Activated CD8-positive, alpha-beta memory T cell treated with anti-CD3 and anti-CD28 coated beads, Interleukin-2, amount 50 U/mL, for 48 hours (primary cell): ENCODE measurements at places on chromosomes 12 and 14.
A peak's percentile ranks its signal among the peaks of the same experiment; 100 is the strongest.

DNA sequence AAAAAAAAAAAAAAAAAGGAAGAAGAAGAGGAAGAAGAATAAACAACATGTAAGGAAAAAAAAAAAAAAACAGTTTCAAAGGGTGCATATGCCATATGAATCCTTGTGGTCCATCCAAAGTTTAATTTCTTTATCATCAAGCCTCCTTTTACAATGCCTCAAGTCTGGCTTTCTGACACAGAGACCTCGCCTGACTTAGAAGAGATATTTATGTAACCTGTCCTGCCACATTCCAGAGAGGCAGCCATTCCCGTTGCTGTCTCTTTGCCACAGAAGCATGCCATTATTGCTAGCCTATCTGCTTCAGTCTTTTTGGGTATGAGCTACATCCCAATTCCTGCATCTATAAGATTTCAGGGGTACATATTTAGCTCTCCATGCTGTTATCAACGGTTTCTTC lies 596.7 kb upstream of the ATP2B1 start:
- no peak for DNase-seq

DNA sequence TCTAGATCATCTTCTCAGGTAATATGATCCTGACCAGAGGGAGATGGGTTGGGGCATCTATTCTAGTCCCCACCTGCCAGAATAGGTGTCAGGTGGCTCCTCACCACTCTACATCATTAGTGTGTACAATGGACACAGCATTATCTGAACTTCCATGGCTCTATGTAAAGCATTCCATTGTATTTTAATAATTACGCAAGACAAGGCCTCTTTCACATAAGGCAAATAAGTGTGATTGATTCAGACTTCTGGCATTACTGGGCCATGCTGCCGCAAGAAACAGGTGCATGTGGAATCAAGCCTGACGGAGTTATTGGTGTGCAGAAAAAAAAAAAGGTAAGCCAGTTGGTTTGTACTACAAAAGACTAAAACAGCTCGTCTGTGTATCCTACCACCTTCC lies 3.1 kb upstream of the DDHD1 start:
- DNase-seq: no peak

DNA sequence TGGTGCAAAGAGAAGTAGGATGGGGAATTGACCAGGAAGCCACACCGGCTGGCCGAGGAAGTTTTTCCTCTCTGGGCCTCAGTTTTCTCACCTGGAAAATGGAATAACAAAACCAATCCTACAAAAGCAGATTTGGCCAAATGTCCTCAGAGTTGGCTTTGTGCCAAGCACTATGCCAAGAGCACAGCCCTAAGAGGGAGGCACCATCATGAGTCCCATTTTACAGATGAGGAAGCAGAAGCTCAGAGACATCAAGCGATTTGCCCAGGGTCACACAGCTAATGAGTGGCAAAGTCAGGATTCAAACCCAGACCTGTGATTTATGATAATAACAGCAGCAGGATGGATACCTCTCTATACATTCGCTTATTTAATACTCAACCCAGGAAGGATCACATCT lies 27.3 kb downstream of the RASAL1 start:
- no peak for DNase-seq

- no peak for DNase-seq
These were observed 52.0 kb downstream of the SLC38A4 start for GRCh38 chr12:46773586-46774321.

DNA sequence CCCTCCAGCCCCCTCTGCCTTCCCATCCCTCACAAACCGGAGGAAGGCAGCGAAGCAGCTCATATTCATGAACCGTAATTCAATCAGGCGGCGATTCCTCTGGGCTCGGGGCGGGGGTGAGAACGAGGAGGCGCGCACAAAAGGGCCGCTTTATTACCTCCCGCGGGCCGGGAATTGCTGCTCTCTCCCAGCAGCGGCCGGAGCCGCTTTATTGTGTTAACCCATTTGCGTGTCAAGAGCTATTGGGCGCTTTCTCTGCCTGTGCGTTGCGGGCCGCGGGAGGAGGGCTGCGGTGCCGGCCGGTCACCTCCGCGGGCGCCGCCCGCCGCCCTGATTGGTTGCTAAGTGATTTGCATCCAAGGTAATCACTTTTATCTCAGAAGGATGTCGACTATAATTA lies 4.8 kb downstream of the FAM222A start:
- no peak for DNase-seq

GRCh38 chr14:105527826-105528585 lies 1.6 kb downstream of the TMEM121 start:
- DNase-seq: peak; percentile 91

DNA sequence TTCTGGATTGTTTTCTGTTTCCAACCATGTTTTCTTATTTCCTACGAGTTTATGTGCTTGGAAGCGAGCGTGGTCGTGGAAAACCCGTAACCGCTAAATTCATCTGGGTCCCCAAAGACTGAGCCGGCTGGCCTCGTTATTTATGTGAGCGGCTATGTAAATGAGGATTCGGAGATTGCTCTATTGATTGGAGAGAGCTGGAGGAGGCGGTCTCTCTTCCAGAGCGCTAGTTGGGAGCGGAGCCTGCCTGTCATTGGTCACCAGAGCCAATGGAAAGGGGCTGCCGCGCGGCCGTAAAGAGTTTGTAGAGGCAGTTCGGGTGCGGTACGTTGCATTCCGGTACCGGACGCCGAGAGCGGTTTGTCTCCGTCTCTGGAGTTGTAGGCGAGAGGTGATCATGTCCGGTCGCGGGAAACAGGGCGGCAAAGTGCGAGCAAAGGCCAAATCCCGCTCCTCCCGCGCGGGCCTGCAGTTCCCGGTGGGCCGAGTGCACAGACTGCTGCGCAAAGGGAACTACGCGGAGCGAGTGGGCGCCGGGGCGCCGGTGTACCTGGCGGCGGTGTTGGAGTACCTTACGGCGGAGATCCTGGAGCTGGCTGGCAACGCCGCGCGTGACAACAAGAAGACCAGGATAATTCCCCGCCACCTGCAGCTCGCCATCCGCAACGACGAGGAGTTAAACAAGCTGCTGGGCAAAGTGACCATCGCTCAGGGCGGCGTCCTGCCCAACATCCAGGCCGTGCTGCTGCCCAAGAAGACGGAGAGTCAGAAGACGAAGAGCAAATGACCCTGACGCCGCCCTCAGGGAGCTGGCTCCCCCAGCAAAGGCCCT lies 29.0 kb downstream of the WBP11 start:
- DNase-seq: peak; percentile 90

DNA sequence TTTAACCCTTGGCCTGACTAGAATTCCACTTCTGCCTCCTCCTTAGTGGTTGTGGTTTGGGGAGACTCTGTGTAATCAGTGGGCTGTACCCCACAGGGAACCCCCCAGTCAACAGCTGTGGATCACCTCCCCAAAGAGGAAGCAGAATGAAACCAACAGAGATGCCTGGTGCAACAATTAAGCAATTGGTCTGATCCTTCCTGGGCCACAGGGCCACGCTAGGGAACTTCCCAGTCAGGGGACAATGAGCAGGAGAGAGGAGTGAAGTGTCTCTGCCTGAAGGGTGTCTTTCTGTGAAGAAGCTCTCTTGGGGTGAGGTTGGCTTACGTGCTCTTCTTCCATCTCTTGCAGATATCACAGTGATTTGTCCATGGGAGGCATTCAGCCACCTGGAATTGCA lies 8.2 kb downstream of the PDE6H start:
- no peak for DNase-seq

DNA sequence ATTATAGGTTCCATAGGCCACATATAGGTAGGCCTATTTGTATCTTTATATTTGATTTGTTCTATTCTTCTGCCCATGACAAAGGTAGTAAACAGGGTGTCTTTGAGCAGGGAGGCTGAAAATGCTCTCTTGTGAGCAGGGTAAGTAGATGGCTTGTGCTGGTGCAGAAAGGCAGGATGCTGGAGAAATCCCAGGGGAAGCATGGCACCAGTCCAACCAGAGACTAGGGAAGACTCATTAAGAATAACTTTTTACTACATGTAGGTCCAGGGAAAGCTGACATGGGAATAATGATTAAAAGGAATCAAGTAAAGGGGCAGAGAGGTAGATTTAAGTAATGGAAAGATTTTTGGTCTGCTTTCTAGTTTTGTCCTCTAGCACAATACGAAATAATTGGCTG lies 245.0 kb downstream of the RGS6 start:
- DNase-seq: no peak

- DNase-seq: peak; percentile 94
These were observed at the start of gene RASAL1 for GRCh38 chr12:113135178-113136127. TSS of gene RASAL1 (minus strand) at chr12:113135761. CDS start at chr12:113135462, 299 bp downstream.

DNA sequence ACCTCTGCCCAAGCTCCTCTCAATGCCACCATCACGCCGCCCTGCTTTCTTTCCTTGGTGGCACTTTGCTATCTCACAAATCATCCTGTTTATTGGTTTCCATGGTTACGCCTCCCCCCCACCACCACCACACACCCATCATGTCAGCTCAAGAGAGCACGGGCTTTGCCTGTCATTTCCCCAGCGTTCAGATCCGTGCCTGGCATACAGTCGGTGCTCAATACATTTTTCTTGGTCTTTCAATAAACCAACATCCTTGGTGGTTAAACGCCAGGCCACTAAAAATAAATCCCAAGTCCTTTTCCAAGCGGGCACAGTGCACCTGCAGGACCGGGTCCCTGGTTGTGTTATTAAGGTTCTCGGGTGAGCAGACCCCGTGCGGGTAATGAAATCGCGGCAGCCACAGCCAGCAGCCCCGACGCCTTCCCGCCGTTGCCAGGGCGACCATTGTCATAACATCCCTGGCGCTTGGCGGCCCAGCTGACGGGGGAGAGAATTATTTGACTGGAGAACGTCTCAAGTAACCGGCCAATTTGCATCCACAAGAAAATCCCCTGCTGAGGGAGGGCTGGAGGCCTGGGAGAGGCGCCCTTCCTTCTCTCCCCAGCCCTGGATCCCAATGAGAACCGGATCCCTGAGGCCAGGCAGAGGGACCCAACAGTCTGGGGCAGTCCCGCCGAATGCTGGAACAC lies 92.9 kb downstream of the KSR2 start:
- peak; percentile 61 for DNase-seq

DNA sequence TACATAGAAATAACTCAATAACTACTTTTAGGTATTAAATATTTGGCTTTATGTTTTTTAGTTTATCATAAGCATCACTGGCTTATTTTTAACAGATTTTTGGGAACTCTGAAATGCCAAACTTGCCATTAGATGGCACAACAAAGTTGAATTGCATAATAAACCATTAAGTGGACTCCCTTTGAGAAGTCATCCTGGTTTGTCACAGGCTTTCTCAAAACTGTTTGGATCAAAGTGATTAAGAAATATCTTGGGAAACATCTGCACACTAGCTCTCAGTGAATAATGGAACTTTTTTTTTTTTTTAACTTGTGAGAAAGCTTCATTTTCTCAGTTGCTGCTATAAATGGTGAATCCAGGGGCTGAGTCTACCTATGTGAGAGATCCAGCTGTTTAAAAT lies 4.3 kb downstream of the SLC16A7 start:
- no peak for DNase-seq

- peak; percentile 97 for DNase-seq
These were observed 498 bp upstream of the RHOF start for GRCh38 chr12:121793838-121794533.

- DNase-seq: no peak
These were observed 7.6 kb downstream of the CEP170B start for GRCh38 chr14:104872469-104873341.

DNA sequence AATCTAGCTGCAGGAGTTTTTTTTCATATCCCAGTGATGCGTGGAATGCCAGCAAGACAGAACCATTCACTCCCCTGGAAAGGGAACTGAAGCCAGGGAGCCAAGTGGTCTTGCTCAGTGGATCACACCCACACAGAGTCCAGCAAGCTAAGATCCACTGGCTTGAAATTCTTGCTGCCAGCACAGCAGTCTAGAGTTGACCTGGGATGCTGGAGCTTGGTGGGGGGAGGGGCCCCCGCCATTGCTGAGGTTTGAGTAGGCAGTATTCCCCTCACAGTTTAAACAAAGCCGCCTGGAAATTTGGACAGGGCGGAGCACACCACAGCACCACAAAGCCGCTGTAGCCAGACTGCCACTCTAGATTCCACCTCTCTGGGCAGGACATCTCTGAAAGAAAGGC lies 86.9 kb upstream of the STXBP6 start:
- DNase-seq: no peak

DNA sequence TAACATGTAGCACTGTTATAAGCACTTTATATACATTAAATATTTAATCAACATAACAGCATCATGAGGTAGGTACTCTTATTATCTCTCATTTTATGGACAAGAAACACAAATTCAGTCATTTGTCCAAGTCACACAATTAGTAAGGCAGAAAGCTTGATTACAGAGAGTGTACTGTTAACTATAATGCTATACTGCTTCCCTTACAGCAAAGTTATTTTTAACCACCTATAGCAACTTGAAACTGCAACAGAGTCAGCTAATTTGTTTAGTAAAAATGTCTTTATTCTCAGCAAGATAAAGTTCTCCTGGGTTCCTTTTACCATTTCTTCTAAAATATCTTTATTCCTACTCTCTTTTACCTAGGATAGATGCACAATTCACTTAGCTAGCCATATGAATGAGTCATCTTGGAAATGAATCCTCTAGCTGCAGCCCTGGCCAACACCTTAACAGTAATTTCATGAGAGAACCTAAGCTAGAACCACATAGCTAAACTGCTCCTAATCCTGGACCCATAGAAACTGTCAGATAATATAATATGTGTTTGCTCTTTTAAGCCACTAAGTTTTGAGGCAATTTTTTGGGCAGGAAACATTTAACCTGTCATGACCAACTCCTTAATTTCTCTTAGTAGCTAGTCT lies 90.2 kb upstream of the HECTD1 start:
- DNase-seq: no peak

DNA sequence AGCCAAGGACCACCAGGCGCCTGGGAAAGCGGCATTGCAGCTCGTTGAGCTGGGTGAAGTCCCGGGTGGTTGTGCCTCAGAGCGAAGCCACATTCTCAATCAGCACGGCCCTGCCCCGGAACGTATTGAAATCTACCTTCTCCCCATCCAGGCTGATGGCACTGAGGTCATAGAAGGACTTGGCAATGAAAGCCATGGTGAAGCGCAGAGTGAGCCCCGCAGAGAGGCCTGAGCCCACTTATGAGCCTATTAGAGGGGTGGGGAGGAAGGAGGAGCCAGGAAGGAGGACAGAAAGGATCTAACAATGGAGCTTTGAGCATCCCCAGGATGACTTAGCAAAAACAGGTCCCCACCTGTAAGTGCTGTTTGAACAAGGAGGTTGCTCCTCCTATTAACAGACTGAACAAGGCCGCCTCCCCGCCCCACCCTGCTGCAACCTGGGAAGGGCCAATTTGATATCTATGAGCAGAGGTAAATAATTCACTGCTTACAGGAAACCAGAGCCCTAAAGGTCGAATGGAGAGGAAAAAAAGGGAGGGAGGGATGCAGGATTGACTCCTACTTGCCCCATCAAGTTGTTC lies at the start of gene GPX2:
TSS of gene GPX2 (minus strand) at position 215 of the 581 bp plus-strand sequence. CDS start at position 196, 19 bp downstream.
- no peak for DNase-seq

- no peak for DNase-seq
These were observed 3.0 kb upstream of the PRMT5 start for GRCh38 chr14:22932146-22932545.

- peak; percentile 86 for DNase-seq
These were observed at the start of gene ARL6IP4 for GRCh38 chr12:122980183-122981035. TSS of gene ARL6IP4 (plus strand) at chr12:122980681. CDS start at chr12:122981140, 459 bp downstream.
